Smooth muscle cell of the coronary artery (primary cell): ENCODE measurements at places on chromosomes 16 and 17. TPM values are rescaled to one million over a fixed set of nuclear protein-coding genes. Genes with fewer than 3 reads are reported as not detected.

Gene PPM1E
- total RNA-seq, result 0.08 TPM in 1 of 2 replicates, not detected in the other

Gene MSRB1
- total RNA-seq, result 4.8 and 8.5 TPM in 2 replicates

Gene EPX
- total RNA-seq, result not detected in 2 replicates

Gene TMED6
- not detected in 2 replicates for total RNA-seq
